Hypothalamus (tissue), 51 donors: ENCODE measurements at places on chromosomes 6 and 20.

- no peak for DNase-seq
Measured at GRCh38 chr20:24959591-24960301, 10.7 kb downstream of the CST7 start.

DNA sequence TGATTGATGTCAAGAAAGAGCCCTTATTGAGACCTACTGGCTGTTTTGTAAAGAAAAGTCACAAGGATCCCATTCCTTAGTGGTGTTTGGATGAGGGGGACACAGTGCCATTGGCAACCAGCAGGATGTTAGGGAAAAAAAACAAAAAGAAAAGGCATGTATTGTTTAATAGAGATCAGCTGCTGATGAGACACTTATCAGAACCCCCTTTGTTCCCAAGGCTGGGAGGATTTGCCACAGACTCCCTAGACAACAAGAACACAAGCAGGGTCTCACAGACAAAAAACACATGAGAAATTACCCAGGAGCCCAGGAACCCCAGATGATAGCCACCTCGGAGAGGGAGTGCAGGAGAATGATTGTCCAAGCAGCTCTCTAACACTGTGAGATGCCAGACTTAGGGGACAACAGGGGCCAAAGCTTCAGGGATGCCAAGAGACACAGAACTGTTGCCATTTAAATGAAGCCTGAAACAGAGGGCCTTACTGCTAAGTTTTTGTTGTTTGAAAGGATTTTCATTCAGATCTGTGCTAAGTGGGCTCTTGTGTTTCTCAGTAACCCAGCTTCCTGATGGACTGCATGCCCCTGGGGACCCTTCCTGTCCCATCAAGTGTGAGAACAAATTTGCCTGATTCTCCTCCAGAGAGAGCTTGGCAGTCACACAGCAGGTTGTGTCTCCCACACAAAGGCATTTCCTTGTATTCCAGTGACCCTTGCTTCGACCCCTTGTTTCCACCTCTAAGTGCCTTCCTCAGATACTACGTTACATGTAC, 48.7 kb upstream of the HEY2 start:
- DNase-seq = peak; percentile 59

DNA sequence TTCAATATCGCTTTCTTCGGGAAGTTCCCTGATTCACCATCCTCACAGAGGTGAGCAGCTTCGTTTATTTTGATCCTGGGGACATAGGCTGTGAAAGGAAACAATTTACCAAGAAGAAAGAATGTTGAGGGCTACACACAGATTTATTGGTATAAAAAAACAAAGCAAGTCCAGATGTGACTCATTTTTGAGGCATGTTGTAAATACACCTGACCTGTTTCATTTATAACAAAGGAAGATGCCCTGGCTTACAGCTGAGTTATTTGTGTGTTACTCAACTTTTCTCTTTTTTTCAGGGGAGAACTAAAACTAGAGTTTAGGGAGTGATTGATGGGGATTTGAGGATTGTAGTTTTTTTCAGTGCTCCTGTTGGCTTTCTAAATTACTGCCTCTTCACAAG, 489.5 kb downstream of the CBLN4 start:
- DNase-seq = no peak

- DNase-seq = no peak
Measured at GRCh38 chr20:25368526-25368925, 22.1 kb downstream of the ABHD12 start.

GRCh38 chr20:45229264-45230056, 8.3 kb downstream of the SEMG2 start:
- DNase-seq = no peak

DNA sequence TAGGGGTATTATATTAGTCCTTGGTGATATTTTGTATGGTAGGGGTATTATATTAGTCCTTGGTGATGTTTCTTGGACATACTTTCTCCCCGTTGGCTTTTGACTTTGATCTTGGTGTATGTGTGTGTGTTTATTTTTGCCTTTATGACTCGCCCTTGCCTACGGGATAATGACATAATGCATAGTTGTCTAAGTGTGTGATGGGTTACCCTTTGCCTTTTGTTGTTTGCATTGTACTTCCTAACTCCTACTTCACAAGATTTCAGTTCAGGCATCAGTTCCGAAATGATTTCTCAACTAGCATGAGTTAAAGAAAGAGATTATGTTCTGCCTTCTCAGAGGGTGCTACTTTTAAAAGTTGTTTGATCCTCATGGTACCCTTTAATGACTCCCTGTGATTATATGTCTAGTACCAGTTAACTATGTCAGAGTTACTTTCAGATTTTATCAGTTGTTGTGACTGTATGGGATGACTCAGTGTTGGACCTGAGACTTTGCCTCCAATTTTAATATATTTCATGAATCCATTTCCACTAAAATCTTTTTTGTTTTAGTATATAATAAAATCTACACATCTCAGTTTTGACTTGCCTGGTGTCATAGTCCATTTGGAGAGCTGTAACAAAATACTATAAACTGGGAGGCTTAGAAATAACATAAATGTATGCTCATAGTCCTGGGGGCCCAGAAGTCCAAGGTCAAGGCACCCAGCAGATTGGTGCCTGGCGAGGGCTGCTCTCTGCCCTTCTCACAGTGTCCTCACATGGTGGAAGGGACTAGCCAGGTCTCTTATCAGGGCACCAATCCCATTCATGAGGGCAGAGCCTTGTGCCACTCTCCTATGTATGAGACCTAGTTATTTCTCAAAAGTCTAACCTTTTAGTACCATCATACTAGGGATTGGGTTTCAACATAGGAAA, 34.1 kb downstream of the CDYL start:
- DNase-seq = no peak

DNA sequence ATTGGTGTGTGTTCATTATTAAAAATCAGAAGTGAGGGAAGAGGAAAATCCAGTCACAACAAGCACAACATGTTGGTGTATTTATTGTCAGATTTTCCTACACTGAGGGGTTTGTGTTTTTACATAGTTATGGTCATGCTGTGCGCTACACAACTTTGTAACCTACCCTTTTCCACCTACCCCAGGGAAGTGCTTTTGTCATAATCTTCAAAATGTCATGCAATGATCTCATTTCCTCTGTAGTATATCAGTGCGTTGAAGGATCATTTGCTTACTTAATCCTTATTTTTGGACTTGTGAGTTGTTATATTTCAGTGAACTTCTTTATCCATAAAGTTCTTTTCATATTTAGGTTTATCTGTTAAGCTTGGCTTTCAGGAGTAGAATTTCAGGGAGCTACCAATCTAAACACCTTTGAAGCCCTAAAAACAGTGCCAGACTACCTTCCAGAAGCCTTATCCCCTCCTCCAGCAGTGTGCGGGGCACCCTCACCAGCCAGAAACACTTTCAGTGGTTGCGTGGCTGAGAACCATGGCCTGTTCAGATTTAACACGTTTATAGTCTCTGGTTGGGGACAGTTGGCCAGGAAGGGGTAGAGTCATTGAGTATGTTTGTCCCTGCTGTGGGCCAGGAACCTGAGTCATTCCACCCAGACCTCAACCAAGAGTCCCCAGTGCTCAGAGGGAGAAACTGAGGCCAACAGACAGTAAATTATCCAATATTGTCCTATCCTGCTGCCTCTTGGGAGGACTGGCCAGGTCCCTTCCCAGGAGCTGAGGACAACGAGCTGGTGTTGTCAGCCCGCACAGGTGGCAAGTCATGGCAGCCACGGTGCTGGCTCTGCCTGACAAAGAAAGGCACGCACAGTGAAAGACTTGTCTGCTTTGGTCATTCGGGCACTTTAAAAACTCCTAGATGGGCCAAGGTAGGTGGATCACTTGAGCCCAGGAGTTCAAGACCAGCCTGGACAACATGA, 40.3 kb downstream of the STK35 start:
- no peak for DNase-seq

DNA sequence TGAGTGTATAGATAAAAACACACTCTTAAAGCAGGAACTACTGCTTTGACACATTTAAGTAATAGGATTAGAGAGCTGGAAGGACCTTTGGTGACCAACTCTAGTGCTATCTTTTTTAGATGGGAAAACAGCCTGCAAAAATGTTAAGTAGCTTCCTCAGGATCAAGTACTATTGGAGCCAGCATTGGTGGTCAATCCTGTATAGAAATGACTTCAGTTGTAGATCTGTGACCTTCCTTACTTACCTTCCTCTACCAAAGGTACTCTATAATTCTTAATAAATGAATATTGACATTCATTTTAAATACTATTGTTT, 18.7 kb downstream of the KCNQ5 start:
- DNase-seq = no peak

DNA sequence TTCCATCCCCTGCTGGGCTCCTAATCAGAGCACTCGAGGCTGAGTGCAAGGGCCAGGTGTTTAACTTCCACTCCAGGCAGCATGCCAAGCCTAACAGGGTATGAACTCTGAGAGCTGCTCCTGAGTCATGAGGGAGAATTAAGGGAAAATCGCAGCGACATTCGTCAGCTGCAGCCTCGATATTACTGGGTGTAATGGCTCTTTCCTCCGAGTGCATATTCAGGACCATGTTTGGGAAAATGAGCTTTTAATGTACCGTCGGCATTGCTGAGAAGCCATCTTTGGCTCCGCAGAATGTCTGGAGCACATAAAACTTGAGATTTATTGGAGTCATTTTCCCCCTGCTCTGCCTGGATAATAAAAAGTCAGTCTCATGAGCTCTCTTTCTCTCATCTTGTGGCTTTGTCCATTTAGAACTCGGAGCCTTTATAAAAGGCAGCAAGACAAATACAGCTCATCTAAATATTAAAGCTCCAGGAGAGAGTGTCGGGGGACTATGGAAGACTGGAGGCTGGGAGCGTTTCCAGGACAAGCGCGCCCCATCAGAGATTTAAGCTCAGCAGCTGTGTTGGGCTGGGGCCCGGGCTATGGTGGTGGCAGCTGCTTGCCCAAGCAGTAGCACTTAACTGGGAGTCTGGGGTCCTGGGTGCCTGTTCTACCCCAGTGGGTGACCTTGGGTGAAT, 103.7 kb downstream of the TOX2 start:
- peak; percentile 6 for DNase-seq

DNA sequence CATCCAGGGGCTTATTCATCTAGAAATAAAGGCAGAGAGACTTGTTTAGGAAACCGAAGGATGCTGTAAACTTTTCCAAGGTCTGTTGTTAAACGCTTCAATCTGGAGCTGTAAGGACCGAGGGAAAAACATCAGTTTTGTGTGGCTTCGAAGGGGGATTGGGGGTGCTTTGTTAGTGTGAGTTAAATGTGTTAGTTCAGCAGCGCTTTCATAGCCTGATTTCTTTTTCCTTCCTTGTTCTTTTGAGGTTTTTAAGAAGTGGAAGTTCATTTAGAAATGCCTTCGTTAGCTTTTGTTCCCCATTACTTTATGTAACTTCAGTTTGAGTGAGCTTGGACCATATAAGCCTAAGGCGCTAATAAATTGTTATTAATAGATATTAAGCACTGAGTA, 1.5 kb downstream of the ANKS1A start:
- no peak for DNase-seq

GRCh38 chr20:58147628-58148370, 80.7 kb downstream of the ANKRD60 start:
- no peak for DNase-seq

DNA sequence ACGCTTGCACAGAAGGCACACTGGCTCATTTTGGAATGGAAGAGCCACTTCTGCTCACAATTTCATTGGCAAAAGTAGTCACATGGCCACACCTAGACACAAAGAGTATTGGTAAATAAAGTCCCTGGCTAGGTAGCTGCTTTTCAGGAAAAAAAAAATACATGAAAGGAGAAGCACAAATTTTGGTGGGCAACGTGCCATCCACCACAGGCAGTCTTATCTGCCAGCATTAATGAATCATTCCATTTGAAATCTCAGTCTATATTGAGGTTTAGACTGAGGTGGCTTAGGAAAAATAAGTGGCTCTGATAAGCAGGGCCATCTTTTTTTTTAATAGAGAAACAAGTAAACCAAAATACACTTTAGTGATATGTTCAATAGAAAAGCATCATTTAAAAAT, 44.3 kb downstream of the ADGRB3 start:
- DNase-seq = no peak

DNA sequence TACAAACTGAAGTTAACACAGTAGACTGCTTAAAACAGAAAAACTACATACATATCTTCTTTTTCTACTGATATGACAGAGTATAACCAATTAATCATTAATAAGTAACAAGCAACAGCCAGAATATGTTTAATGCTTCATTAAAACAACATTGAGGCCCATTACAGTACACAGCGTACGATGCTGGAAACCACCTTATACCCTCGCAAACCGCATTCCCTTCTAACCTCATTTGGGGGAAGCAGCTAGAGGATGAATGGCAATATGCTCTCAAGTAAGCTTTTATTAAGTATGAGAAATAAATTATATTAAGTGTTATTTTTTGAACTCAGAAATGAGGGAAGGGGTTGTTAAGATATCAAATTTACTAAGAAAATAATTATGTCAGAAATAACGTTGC, 142.4 kb downstream of the GMDS start:
- DNase-seq = no peak

GRCh38 chr20:21154692-21155091, 28.8 kb downstream of the KIZ start:
- DNase-seq = no peak

- no peak for DNase-seq
Measured at GRCh38 chr6:117463762-117464665, 18.5 kb upstream of the DCBLD1 start.

DNA sequence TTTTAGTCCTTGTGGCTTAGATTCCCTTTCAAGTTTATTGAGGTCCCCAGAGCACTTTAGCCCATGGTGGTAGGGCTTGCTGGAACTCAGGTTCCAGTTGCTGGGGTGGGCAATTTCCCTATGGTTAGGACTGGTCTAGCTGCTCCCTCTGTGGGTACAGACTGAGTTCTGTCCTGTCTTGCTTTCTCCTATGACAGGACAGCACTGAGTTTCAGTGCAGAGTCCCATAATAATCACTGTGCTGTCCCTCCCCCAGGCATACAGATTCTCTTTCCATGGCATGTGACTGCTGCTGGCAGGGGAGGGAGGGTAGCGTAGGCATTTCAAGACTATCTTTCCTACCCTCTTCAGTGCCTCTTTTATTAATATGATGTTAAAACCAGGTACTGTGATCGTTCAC, 17.1 kb upstream of the ERVFRD-1 start:
- DNase-seq = no peak

DNA sequence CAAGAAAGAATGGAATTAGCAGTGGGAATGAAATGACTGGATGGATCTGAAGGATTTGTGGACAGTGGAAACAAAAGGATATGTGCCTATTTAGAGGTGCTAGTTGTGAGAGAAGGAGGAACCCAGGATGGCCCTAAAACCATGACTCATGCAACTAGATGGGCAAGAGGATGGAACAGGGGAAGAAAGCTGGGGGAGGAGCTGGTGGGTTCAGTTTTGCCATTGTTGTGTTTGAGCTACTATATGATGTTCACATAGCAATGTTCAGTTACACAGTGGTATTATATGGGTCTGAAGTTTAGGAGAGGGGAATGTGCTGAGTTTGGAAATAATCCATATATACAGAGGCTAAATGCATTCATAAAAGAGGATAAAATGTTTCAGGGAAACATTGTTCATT, 125.7 kb upstream of the SSTR4 start:
- DNase-seq = no peak

GRCh38 chr6:124780623-124781022, 181.6 kb upstream of the RNF217 start:
- DNase-seq = no peak

DNA sequence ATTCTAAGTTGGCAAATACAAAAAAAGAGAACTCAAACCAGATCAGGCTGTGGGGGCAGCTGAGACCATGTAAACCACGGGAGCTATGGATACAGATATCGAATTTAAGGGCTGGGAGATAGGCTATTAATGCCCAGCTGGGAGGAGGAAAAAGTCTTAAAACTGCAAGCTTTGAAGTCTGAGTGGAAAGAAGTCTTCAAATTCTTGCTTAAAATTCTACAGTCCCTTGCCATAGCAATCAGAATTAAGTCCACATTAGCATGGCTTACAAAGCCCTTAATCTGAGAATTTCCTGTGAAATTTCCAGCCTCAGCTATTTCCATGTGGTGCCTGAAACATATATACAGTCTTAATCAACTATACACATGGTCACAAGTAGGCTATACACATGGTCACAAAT, 465.0 kb upstream of the HSF2 start:
- no peak for DNase-seq
